Calu3 (cell line): ENCODE measurements at places on chromosomes 16 and 17. TPM values are rescaled to one million over a fixed set of nuclear protein-coding genes. Genes with fewer than 3 reads are reported as not detected.

DNA sequence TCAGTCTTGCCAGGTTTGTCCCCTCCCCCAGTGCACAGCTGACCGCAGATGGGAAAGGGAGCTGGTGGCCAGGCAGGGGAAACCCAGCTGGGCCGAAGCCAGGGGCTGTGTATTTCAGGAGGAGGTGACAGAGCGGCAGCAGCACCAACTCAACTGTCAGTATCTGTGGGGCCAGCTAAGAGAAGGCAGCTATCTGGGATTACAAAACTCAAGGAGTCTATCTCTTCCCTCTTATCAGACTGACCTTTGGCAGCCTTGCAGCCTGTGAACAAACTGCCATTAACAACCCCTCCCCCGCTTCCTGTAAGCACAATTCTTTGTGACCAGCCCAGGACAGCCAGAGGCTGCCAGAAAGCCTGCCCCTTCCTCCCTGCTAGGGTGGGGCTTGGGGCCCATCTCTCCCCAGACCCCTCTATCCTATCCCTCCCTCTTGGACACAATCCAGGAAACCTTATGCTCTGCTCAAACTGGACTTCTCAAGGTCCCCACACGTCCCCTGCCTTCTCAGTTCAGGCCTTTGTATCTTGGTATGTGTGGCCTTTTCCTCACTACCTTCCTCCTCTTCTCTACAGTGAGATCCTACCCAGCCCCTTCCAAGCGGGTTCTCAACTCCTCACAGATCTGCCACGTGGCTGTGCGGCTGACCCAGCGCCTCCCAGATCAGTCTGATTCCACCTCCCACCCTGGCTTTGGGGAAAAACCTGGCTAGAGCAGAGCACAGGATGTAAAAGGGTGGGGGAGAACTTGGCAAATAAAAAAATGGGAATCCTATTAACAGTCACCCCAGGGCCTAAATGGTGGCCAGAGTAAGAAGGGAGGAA lies 10.5 kb downstream of the ST3GAL2 start:
- H3K4me3 ChIP-seq, result peak overlapping the region; percentile 14
- H3K36me3 ChIP-seq, result peaks cover 5% of the 10 kb centered on the region
- peak; percentile 94 for DNase-seq
- peaks cover 34% of the 10 kb centered on the region for H3K4me1 ChIP-seq
- H3K27me3 ChIP-seq, result no peaks in the 10 kb centered on the region

GRCh38 chr16:75060723-75061122 lies 55.9 kb downstream of the LDHD start:
- no peaks in the 10 kb centered on the region for H3K27me3 ChIP-seq
- peaks cover 12% of the 10 kb centered on the region for H3K4me1 ChIP-seq
- H3K36me3 ChIP-seq, result no peaks in the 10 kb centered on the region
- H3K4me3 ChIP-seq, result no peak overlapping the region
- DNase-seq, result no peak

DNA sequence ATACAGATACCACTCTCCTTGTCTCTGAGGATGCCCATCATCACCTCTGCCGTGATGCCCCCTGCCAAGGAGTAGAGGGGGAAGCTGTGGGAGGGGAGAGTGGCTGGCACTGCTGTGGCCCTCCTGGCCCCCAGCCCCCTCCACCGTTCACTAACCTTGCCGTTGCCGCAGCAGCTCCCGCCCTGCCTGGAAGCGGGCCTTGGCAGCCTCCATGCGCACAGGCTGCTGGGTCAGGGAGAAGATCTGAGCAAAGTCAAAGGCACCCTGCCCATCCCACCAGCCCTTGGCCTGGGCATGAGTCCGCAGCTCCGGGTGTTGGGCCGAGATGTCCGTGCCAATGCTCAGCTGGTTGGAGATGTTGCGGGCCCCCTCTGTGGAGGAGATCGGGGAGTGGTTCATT lies 2.4 kb downstream of the SCRN2 start:
- no peak for DNase-seq
- H3K4me3 ChIP-seq, result no peak overlapping the region
- peaks cover 26% of the 10 kb centered on the region for H3K4me1 ChIP-seq
- peaks cover 23% of the 10 kb centered on the region for H3K36me3 ChIP-seq
- no peaks in the 10 kb centered on the region for H3K27me3 ChIP-seq

DNA sequence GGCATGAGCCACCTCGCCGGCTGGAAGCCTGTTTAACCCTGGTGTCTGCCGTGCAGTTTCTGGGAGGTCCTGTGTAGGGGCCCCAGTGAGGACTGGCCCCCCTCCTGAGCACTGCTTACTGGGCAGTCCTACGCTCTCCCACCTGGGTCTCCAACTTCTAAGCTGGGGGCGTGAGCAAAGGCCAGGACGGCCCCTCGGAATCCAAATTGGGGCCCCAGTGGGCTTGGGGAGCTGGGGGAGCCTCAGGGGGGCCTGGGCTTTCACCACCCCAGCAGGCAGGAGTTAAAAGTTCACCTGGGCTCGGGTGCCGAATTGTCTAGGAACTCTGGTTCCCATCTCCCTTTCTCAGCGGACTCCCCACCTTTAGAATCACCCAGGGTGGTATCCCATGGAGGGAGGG lies 7.2 kb upstream of the SLC38A10 start:
- peaks cover 10% of the 10 kb centered on the region for H3K36me3 ChIP-seq
- no peak overlapping the region for H3K4me3 ChIP-seq
- H3K27me3 ChIP-seq, result peaks cover 42% of the 10 kb centered on the region

- no peak overlapping the region for H3K4me3 ChIP-seq
- no peaks in the 10 kb centered on the region for H3K36me3 ChIP-seq
- H3K27ac ChIP-seq, result no peak overlapping the region
- no peak for DNase-seq
- no peaks in the 10 kb centered on the region for H3K27me3 ChIP-seq
These were observed 656.4 kb upstream of the CDH8 start for GRCh38 chr16:62692685-62693084.

DNA sequence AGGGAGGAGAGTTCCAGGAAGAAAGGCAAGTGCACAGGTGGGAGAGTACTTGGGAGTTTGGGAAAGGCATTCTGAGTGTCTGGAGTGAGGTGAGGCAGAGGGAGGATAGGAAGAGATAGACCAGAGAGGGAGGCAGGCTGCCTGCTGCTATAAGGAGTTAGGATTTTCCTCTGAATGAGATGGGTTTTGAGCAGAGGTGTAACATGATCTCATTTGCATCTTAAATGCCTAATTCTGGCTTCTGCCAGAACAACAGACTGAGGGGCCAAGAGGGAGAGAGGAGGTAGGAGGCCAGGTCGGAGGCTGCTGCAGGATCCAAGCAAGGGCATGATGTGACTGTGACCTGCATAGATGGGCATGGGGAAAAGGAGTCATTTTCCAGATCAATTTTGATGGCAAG lies 31.5 kb upstream of the IRX6 start:
- no peaks in the 10 kb centered on the region for H3K36me3 ChIP-seq
- DNase-seq, result no peak
- no peak overlapping the region for H3K27ac ChIP-seq

PABPN1L gene
- not detected in 2 replicates for total RNA-seq

RBBP6 gene
- 56.8 and 61.7 TPM in 2 replicates for total RNA-seq

ENO3 gene
- 12.3 and 12.9 TPM in 2 replicates for total RNA-seq

DNA sequence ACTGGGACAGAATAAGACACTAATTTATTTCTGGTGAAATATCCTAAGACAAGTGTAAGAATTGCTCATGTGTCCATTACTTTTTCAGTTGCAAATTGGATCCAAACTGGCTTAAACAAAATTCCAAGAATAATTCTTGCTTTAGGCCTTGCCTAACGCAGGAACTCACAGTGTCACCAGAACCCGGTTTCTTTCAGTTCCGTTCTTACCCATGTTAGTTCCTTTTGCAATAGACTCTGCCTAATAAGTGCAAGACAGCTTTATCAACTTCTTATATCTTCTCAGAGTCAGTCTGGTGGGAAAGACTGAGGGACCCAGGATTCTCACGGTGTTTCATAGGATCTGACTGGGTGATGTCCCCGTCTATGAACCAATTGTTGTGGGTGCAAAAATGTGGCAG lies 24.7 kb downstream of the GDE1 start:
- H3K4me3 ChIP-seq, result no peak overlapping the region
- no peaks in the 10 kb centered on the region for H3K27me3 ChIP-seq
- no peak overlapping the region for H3K27ac ChIP-seq
- peaks cover 91% of the 10 kb centered on the region for H3K36me3 ChIP-seq
- no peaks in the 10 kb centered on the region for H3K4me1 ChIP-seq

CES1 gene
- 0.78 and 0.86 TPM in 2 replicates for total RNA-seq

DNA sequence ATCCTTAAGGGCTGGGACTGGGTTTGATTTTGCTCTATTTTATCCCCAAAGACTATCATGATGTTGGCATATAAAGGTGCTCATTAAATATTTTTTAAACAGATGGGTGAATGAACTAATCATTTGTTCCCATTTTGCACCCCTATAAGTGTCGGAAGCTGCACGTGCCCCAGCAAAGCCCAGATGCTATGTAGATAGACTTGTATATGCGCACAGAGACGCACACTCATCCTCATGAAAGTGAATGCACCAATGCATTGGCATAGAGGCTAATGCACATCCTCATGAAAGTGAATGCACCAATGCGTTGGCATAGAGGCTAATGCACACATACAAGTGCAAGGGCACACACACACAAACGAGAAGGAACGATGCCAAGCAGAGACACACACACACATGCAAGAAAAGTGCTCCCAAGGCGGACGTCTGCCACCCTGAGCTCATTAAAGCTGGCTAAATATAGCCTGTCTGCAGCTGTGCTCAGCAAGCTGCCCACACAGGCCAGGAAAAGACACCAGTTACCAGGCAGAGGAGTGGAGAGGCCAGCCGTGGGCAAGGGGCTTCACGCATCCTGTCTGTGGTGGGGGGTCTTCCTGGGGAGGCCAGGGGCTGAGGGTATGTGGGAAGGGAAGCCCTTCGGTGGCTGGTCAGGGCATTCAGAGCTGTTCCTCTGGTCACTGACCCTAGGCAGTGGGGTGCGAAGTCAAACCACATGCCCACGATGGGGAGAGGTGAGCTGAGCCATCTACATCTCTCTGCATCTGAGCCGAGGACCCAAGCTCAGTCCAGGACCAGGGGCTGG lies 52.6 kb downstream of the PIMREG start:
- H3K4me1 ChIP-seq, result peaks cover 19% of the 10 kb centered on the region
- no peaks in the 10 kb centered on the region for H3K36me3 ChIP-seq
- DNase-seq, result no peak

HCRT gene
- total RNA-seq, result not detected in 2 replicates

PSMD12 gene
- total RNA-seq, result 77.4 and 79.2 TPM in 2 replicates

DNA sequence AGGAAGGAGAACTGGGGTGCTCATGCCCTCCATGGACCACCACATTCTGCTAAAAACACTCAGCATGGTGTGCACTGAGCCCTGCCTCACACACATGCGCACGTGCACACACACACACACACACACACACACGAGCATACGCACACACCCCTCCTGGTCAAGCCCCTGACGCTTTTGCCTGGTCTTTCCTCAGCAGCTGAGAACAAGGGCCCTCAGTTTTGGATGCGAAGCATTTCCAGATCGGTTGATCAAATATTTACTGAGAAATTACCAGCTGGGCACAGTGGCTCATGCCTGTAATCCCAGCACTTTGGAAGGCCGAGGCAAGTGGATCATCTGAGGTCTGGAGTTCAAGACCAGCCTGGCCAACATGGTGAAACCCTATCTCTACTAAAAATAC lies 20.1 kb upstream of the RAI1 start:
- H3K27me3 ChIP-seq, result peaks cover 14% of the 10 kb centered on the region
- no peak for DNase-seq
- no peak overlapping the region for H3K4me3 ChIP-seq
- H3K36me3 ChIP-seq, result peaks cover 6% of the 10 kb centered on the region
- no peak overlapping the region for H3K27ac ChIP-seq

- no peaks in the 10 kb centered on the region for H3K27me3 ChIP-seq
- DNase-seq, result peak; percentile 30
These were observed at the start of gene ALDOC for GRCh38 chr17:28576758-28577465. ALDOC (minus strand) TSS chr17:28576895; CDS start chr17:28575532, 1,363 bp downstream.

DNA sequence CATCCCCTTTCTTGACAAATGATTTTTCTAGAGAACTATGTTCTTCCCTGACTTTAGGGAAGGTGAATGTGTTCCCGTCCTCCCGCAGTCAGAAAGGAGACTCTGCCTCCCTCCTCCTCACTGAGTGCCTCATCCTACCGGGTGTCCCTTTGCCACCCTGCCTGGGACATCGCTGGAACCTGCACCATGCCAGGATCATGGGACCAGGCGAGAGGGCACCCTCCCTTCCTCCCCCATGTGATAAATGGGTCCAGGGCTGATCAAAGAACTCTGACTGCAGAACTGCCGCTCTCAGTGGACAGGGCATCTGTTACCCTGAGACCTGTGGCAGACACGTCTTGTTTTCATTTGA lies 7.4 kb downstream of the NAT9 start:
- no peaks in the 10 kb centered on the region for H3K27me3 ChIP-seq
- peak overlapping the region; percentile 10 for H3K4me3 ChIP-seq
- H3K4me1 ChIP-seq, result peaks cover 37% of the 10 kb centered on the region

- H3K27ac ChIP-seq, result no peak overlapping the region
- H3K36me3 ChIP-seq, result no peaks in the 10 kb centered on the region
- no peak for DNase-seq
- no peak overlapping the region for H3K4me3 ChIP-seq
These were observed 35.6 kb downstream of the PEMT start for GRCh38 chr17:17555906-17556305.

DNA sequence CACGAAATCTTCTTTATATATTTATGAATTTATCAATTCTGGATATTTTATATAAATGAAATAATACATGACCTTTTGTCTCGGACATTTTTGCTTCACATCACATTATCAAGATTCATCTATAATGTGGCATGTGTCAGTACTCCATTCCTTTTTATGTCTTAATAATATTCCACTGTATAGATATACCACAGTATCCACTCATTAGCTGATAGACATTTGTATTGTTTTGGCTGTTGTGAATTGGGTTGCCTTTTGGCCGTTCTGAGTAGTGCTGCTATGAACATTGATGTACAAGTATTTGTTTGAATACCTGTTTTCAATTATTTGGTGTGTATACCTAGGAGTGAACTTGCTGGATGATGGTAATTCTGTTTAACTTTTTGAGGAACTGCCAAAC lies 323.8 kb upstream of the CA10 start:
- no peaks in the 10 kb centered on the region for H3K36me3 ChIP-seq
- no peak for DNase-seq
- H3K27me3 ChIP-seq, result no peaks in the 10 kb centered on the region
- H3K4me3 ChIP-seq, result no peak overlapping the region
- H3K27ac ChIP-seq, result no peak overlapping the region

OMG gene
- not detected in 2 replicates for total RNA-seq

- H3K4me1 ChIP-seq, result peaks cover 54% of the 10 kb centered on the region
- peak; percentile 62 for DNase-seq
- H3K4me3 ChIP-seq, result peak overlapping the region; percentile 65
- H3K27ac ChIP-seq, result peak overlapping the region; percentile 91
These were observed 3.0 kb downstream of the CDH1 start for GRCh38 chr16:68739964-68740627.

KRTAP3-2 gene
- total RNA-seq, result not detected in 2 replicates

SLC7A6 gene
- 38.3 and 45.4 TPM in 2 replicates for total RNA-seq

- no peaks in the 10 kb centered on the region for H3K36me3 ChIP-seq
- no peak overlapping the region for H3K4me3 ChIP-seq
- peaks cover 35% of the 10 kb centered on the region for H3K27me3 ChIP-seq
- H3K27ac ChIP-seq, result no peak overlapping the region
These were observed 4.1 kb downstream of the NOTUM start for GRCh38 chr17:81956607-81957589.

- H3K4me1 ChIP-seq, result no peaks in the 10 kb centered on the region
- DNase-seq, result no peak
- H3K27ac ChIP-seq, result no peak overlapping the region
- H3K36me3 ChIP-seq, result no peaks in the 10 kb centered on the region
- H3K4me3 ChIP-seq, result no peak overlapping the region
These were observed 94.3 kb downstream of the SDK2 start for GRCh38 chr17:73549841-73550430.

TBC1D3K gene
- not detected in 2 replicates for total RNA-seq

MMP25 gene
- 0.27 and 0.31 TPM in 2 replicates for total RNA-seq

- no peak overlapping the region for H3K27ac ChIP-seq
- no peaks in the 10 kb centered on the region for H3K4me1 ChIP-seq
- no peak overlapping the region for H3K4me3 ChIP-seq
These were observed 8.7 kb downstream of the TEFM start for GRCh38 chr17:30897311-30897710.
